ENCODE measurements at places on chromosomes 12 and 14.

DNA sequence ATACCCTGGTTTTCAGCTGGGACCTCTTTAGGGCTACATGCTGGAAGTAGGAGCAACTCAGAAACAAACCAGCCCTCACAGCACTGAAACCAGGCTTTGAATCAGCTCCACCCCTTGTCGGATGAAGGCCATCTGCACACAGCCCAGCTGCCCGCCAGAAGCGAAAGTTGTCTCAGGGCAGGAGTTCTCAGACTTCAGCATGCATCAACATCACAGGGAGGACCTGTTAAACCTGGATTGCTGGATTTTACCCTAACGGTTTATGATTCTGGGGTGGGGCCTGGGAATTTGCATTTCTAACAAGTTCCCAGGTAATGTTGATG lies 10.9 kb downstream of the SYNDIG1L start:
- no peak for DNase-seq

DNA sequence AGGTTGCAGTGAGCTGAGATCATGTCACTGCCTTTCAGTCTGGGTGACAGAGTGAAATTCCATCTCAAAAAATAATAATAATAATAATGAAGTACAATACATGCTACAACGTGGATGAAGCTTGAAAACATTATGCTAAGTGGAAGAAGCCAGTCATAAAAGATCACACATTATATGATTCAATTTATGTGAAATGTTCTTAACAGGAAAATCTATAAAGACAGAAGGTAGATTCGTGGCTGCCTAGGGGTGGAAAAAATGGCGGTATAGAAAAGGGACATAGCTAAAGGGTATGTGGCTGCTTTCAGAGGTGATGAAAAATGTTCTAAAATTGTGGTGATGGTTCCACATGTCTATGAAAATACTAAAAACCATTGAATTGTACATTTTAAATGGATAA lies 41.0 kb upstream of the AMIGO2 start:
- DNase-seq, result no peak

DNA sequence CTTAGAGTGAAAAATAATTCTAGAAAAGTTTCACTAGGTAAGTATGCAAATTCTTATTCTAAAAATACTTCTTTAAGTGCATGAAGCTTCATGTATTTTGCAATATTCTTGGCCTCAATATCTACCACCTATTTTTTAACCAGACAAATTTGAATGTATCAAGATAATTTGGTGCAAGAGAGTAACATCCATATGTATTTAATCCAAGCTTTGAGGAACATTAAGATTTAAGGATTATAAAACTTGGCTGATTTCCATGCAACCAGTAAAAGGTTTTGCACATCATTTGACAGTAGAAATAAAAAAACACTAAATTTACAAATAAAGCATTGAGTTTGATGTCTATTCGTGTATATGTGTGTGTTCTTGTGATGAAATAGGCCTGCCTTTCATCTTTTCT lies 7.7 kb downstream of the LUM start:
- DNase-seq, result no peak

DNA sequence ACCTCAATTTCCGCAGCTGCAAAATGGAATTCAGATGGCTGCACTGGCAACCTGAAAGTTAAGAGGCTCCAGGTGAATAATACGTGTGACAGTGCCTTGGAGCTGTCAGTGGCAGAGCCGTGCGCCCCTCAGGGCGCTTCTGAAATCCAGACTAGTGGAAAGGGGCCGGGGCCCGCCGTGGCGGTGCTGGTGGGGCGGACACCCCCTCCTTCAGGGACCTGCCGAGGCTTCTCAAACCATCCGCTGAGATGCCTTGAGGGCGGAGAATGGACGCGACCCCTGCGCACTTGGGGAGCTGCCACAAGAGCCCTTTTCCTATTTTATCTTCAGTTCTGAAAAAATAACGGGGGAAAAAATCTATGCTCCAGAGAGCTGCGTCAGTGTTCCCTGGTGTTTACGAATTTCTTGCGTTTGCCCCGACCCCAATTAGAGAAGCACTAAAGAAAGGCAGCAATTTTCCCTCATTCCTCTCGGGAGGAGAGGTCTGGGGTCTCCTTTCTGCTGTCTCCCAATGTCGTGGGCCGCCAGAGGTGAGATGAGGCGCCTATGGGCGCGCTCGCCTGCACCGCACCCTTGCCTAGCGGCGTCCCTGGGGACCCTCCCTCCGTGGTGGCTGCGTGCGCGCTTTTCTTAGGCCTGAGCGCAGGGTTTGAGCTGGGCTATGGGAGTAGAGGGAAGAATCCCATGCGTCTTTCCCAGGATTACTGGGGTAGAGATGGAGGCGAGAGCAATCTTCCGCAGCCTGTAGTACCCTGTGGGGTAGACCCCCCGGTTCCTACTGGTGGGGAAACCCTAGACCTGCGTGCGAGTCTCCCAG lies 2.2 kb downstream of the NOS1 start:
- no peak for DNase-seq

GRCh38 chr14:81390696-81391095 lies 9.4 kb downstream of the STON2 start:
- DNase-seq, result no peak

GRCh38 chr12:117518594-117519270 lies 157.3 kb upstream of the NOS1 start:
- no peak for DNase-seq

DNA sequence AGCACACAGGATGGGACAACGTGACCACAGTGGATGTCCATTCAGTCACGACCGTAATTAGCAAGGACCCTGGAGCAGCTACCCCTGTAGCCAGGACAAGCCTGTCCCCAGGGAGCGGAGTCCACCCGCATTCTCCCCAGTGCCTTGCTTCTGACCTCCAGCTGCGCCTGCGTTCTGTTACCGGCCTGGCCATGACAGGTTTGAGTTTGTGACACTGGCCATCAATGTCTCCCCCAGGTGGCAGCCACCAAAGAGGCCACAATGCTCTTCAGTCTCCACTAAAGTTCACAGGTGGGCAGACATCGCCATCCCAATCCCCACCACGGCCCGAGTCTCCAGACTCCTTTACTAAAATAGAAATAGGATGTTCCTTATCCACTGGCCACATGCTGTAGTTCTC lies 96.7 kb downstream of the TMEM132D start:
- DNase-seq, result no peak

DNA sequence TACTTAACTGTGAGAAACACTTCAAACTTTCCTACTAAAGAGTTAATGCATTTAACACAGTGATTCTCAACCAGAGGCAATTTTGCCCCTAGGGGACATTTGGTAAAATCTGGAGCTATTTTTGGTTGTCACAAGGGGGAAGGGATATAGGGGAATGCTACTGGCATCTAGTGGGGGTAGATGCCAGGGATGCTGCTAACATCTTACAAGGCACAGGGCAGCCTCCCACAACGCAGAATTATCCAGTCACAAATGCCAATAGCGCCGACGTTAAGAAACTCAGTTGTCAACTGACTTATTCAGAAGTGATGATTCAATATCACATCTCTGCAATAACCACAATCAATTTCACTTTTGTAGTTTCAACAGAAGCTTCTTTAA lies 2.0 kb downstream of the EEA1 start:
- DNase-seq, result no peak

DNA sequence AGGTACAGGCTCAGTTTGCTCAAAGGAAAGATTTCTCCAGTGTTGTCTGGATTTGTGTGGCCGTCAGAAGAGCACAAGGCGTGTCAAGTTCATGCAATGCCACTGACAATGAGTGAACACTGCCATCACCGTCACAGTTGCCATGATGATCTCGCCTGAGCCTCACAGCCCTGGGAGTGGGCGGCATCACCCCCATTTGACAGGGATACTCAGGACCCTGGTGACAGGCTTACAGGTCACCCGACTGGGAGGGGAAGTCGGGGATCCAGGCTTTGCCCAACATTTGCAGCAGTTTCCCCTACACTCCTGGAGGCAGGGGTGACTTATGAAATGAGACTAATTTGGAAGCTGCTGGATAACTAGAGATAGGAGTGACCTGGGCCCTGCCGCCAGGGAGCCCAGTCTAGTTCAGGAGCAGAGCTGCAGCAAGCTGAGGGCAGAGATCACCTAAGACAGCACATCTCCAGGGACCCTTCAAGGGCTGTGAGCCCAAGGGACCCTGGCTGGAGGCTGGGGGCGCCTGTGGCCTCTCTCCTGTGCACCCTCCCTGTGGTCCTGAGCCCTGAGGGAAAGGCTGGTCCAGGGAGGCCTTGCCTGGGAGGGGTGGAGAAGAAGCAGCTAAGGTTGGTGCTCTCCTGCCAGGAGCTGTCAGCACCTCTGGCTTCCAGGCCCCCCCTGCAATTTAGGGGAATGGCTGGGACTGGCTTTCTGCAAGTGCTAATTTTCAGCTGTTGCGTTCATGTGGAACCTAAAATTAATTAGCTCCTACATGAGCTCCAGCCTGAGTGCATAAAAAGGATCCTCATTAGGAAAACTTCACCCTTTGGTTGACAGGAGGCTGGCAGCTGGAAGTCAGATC lies 32.4 kb upstream of the BEGAIN start:
- no peak for DNase-seq

DNA sequence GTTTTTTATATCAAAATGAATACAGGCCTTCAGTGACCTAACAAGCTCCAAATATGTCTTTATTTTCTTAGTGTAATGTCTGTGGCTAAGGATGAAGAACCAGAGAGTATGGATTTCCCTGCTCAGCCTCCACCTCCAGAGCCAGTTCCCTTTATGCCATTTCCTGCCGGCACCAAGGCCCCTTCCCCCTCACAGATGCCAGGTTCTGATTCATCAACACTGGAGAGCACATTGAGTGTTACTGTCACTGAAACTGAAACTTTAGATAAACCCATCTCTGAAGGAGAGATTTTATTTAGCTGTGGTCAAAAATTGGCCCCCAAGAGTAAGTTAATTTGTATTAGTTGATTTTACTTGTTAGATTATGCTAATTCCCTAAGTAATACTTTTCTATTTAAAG lies 61.0 kb downstream of the KIAA0586 start:
- DNase-seq, result no peak

- DNase-seq, result no peak
Measured at GRCh38 chr12:22759769-22760674, 135.1 kb downstream of the ETNK1 start.

GRCh38 chr14:89773151-89773550 lies 181.4 kb downstream of the EFCAB11 start:
- no peak for DNase-seq

GRCh38 chr12:15527201-15528080 lies 205.1 kb downstream of the PTPRO start:
- DNase-seq, result peak; percentile 5

DNA sequence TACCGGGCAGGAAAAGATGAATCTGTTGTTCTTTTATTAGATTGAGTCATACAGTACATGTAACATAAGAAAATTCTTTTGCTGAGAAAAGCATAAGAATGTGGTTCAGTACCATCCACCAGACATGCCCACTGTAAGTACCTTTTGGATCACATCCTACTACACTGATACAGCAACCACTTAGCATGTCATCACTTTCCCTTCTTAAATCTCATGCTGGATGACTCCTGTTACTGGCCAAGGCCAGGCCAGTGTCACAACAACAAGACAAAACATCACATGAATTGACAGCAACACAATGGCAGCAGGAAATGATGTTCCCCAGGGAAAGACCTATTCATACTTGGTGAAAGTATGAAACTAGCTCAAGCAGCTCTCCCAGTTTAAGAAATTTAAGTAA lies 46.4 kb downstream of the STXBP6 start:
- DNase-seq, result no peak

- DNase-seq, result no peak
Measured at GRCh38 chr12:10652192-10652591, 21.7 kb downstream of the STYK1 start.

DNA sequence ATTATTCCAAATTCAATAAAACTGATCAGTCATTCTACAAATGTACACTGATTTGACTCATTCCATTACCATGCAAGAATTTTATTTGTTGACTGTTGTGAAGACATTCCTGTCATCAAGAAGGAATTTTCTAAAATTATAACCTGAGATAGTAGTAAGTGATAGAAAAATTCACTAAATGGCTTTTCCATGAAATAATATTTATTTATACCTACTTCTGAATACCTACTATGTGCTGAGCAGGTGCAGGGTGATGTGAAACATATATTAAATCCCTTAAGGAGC lies 841.7 kb downstream of the NRXN3 start:
- no peak for DNase-seq

DNA sequence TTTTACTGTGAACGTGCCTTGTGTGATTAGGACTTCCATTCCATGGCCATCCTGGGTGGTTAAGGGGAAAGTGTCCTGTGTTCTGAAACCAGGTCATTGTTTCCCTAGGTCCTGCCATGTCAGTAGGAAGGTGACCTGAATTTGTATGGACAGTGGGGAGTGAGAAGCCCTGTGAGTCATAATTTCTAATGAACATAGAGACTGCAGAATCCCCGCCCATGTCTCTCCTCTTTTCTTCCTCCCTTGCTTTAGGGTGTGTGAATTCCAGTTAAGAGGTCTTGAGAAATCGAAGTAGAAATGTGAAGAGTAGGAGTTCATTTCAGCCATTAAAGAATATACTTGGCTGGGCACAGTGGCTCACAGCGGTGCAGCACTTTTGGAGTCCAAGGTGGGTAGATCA lies 8.1 kb downstream of the TTC9 start:
- DNase-seq, result no peak

GRCh38 chr12:1661553-1662335 lies 29.1 kb upstream of the ADIPOR2 start:
- peak; percentile 87 for DNase-seq

DNA sequence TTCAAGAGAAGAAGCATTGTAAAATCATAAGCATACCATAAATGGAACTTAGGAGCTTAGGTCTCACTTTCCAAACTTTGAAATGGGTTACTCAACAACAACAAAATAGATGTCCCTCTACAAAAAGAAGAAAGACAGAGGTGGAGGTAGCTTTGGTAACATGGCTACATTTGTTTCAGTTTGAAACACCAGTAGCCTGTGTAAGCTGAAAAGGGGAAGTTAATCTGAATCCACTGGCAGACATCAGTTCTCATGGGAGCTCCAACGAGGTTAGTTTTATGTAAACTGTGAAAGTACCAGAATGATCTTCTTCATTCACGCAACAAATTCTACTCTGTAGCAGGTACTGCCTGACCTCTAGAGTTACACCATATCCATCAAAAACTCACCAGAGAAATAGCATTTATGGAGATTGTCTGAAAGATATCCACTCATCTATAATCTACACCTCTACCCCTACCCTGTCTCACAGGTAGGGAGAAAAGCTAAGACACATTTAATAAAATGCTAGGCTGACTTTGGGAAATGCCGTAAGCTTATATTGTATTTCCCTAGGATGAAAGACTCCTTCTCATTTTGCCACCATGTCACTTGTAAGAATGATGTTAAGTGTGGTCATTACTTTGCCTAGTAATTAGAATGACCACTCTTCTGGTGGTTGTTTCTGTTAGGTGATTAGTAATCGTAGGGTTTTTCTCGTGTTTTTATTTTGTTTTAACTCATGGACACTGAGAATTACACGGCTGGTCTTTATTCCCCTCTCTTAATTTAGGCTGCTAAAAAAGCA lies 224.1 kb downstream of the ASCL1 start:
- no peak for DNase-seq

- no peak for DNase-seq
Measured at GRCh38 chr14:101507836-101508150, 53.5 kb upstream of the DIO3 start.

GRCh38 chr12:64682572-64683277 lies 72.4 kb downstream of the RASSF3 start:
- no peak for DNase-seq
